ENCODE measurements at places on chromosomes 11 and 22. TPM values are rescaled to one million over a fixed set of nuclear protein-coding genes. Genes with fewer than 3 reads are reported as not detected.

DNA sequence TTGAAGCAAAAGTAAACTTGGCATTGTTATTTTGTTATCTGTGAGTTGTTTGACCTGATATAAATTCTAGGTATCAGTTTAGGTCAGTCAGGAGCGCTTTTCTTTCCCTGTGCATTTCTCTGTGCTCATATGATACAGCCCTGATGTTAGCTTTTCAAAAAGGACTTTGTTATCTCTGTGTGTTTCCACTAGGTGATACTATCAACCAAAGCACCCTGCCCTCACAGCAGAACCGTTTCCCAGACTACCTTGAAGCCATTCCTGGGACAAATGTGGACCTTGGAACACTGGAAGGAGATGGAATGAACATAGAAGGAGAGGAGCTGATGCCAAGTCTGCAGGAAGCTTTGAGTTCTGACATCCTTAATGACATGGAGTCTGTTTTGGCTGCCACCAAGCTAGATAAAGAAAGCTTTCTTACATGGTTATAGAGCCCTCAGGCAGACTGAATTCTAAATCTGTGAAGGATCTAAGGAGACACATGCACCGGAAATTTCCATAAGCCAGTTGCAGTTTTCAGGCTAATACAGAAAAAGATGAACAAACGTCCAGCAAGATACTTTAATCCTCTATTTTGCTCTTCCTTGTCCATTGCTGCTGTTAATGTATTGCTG is 87.7 kb upstream of the BIRC3 start:
- H3K27me3 ChIP-seq, result no peaks in the 10 kb centered on the region
- H3K4me1 ChIP-seq, result peaks cover 27% of the 10 kb centered on the region
- H3K4me3 ChIP-seq, result no peak overlapping the region
- peak overlapping the region; percentile 24 for H3K27ac ChIP-seq
- peaks cover 35% of the 10 kb centered on the region for H3K36me3 ChIP-seq
- DNase-seq, result peak; percentile 52

Gene OR52E6
- total RNA-seq, result not detected

- H3K27me3 ChIP-seq, result peaks cover 88% of the 10 kb centered on the region
- H3K4me1 ChIP-seq, result no peaks in the 10 kb centered on the region
- no peak for DNase-seq
- H3K36me3 ChIP-seq, result no peaks in the 10 kb centered on the region
- no peak overlapping the region for H3K4me3 ChIP-seq
Measured at GRCh38 chr22:37258005-37258752, 14.1 kb upstream of the RAC2 start.

GRCh38 chr11:297051-297585 is 2.2 kb downstream of the IFITM5 start:
- H3K4me1 ChIP-seq, result peaks cover 22% of the 10 kb centered on the region
- no peak overlapping the region for H3K4me3 ChIP-seq
- DNase-seq, result no peak
- H3K27me3 ChIP-seq, result peaks cover 50% of the 10 kb centered on the region
- H3K27ac ChIP-seq, result no peak overlapping the region
- no peaks in the 10 kb centered on the region for H3K36me3 ChIP-seq

Gene SMIM35
- not detected for total RNA-seq

GRCh38 chr22:46538814-46539160 is 1.4 kb upstream of the CELSR1 start:
- H3K4me3 ChIP-seq, result peak overlapping the region; percentile 64
- no peak for DNase-seq
- H3K27ac ChIP-seq, result peak overlapping the region; percentile 57
- peaks cover 72% of the 10 kb centered on the region for H3K27me3 ChIP-seq
